ENCODE measurements at places on chromosomes 7 and 10.

- DNase-seq: no peak
Measured at GRCh38 chr7:128874140-128875031, 11.7 kb downstream of the ATP6V1F start.

GRCh38 chr7:22183522-22184280, 173.3 kb downstream of the RAPGEF5 start:
- DNase-seq: no peak

- no peak for DNase-seq
Measured at GRCh38 chr7:111164442-111164841, 73.5 kb downstream of the LRRN3 start.

DNA sequence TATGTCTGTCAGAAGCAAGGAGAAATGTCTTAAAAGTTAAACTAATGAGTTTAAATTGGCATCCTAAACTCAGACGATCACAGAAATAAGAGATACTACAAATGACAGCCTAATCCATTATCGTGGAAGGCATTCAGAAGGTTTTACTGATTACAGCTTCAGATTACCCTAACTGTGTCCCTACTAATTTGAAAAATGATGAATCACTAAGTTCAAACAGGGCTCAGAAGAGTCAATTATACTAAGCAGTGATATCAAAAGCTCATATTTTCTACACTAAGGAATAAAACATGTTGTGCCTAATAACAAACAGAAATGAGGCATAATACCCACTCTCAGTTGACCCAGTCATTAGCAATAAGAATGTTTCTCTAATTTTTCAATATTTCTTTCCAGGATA, 152.0 kb upstream of the NRBF2 start:
- no peak for DNase-seq

DNA sequence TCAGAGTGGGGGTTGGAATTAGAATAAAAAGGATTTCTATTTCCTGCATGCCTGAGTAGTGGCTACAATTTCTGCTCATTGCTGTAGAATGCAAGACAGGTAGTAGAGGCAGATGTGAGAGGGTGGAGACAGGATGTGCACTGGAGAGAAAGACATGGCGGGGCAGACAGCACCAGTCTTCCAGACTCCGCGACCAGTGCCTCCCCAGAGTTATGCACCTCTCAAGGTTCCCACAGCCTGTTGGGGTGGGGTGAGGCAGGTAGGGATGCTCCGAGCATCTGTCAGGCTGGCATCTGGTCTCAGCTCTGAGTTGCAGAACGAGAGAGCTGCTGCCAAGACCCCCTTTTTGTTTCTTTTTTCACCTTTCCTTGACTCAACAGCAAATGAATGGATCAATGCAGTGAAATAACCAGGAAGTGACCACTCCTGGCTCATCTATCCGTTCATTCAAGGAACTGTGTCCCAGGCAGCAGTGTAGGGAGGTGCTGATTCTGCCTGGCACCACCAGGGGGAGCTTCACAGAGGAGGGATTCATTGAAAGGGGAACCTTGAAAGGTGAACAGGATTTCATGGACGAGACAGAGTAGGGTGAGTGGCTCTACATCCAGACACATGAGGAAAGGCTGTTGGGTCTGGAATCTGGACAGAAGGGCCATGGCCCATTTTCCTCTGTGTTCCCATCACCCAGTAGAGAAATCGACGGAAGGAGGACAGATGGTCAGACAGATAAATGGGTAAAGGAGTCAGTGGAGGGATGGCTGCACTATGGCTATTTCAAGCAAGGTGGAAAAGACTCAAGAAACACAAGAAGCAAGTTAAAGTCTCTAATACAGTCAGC, 17.2 kb upstream of the SLC18A3 start:
- peak; percentile 16 for DNase-seq

GRCh38 chr10:88063861-88064557, 200.6 kb downstream of the PTEN start:
- no peak for DNase-seq

GRCh38 chr7:101555269-101555920, 73.7 kb downstream of the MYL10 start:
- DNase-seq: no peak

GRCh38 chr7:92590711-92591310, 621 bp upstream of the FAM133B start:
- DNase-seq: no peak

DNA sequence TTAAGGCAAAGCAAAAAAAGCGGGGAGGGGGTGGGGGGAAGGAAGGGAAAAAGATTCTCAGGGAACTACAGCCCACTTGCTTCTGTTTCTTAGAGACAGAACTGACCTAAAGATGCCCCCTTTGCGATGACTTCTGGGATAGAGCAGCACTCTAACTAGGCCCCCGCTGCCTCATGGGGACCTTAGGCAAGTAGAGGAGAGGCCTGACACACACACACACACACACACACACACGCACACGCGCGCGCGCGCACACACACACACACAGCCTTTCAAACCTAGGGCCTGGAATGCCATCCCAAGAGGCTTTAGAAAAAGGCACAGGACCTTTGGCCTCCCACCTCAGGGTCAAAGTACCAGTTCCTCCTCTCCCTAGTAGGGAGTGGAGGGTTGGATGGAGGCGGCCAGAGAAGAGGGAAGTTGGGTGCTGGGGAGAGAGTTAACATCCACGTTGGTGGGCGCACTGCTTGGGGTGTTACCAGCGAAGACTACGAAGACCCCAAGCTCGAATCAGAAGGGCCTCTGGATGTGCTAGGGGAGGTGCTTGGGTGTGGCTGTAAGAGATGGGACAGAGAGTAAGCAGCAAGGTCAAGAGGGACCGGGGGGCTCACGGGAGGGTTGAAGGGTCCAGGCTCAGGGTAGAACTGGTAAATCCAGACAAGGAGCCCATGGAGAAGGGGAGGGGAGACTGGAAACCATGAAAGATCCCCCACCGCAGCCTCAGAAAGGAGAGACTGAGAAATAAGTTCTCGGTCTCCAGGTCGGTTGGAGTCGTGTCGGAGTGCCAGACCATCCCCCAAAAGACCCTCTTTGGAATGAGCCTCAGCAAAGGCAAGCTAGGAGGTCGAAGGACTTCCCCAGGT, 1.2 kb upstream of the COL1A2 start:
- no peak for DNase-seq

DNA sequence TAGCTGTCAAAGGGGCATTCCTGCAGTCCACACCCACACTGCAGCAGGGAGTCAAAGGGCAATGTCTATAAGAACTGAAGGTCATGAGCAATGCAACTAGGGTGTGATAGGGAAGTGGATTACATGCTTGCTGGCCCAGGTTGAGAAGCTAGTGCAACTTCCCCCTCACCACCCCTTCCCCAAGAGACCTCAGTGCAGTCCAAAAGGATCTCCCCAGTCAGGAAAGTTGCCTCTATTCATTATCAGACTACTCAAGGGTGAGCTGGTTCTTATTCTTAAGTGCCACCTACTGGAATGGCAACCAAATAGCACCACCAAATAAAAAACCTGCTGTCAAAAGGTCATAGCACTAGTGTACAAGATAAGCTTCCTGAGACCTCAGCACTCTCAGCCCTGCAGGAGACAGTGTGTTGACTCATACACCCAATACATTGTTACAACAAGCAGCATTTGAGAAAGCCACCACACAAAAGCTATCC, 28.2 kb downstream of the MTERF1 start:
- no peak for DNase-seq

- no peak for DNase-seq
Measured at GRCh38 chr7:90173127-90173844, 19.0 kb downstream of the STEAP1 start.

GRCh38 chr10:80613466-80614170, 75.9 kb downstream of the SH2D4B start:
- no peak for DNase-seq

- DNase-seq: no peak
Measured at GRCh38 chr7:90605055-90605454, 8.9 kb downstream of the CDK14 start.

DNA sequence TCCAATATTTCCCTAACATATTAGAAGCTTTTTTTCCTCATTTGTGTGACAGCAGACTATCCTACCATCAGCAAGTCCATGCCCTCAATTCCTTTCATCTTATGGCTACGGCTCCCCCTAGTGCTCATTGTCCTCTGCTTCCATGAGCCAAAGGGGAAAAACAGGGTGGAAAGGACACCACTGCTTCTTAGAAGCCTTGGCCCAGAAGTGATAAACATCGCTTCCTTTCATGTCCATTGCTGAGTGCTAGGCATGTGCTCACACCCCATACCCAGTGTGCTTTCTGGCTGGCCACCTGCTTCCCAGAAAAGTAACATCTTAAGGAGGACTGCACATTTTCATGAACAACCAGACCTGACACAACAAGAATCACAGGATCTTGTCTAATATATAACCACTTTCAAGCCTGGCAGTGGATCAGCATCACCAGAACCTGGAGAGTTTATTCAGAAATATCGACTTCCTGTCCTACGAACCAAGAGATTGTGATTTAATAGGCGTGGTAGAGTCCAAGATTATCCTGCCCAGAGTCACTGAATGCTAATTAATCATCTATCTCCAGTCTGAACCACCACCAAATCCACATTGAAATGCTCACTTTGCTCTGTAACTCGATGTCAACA, 650.5 kb upstream of the SORCS1 start:
- no peak for DNase-seq

DNA sequence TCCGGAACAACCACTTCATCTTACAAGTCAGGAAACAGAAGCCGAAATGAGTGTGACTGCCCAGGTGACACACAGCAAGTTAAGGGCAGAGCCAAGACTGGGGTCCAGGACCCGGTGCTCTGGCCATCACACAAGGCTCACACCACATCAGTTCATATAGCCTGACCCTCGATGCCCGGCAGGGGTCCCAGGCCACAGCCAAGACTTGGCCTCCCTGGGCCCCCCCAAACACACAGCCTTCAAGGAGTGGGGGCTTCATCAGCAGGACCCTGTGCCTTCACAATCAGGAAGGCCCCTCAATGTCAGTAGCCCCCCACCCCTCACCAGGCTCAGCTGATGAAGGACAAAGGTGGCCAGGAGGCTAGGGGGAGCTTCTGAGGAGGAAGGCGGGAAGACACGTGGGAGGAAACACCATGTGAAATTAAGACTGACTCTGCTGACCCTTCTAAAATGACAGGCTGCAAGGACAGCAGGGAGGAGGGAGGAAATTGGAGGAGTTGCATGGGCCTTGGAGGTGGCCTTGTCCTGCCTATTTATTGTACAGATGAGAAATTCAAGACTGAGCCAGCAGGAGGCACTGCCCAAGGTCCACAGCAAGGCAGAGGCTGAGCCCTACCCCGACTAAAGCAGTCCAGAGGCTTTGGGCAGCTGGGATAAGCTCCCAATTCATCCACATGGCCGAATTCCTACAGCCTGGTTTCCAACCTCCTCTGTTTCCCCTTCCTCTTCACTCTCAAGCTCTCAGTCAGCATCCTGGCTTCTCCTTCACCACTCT, 216.1 kb upstream of the ZMIZ1 start:
- no peak for DNase-seq

DNA sequence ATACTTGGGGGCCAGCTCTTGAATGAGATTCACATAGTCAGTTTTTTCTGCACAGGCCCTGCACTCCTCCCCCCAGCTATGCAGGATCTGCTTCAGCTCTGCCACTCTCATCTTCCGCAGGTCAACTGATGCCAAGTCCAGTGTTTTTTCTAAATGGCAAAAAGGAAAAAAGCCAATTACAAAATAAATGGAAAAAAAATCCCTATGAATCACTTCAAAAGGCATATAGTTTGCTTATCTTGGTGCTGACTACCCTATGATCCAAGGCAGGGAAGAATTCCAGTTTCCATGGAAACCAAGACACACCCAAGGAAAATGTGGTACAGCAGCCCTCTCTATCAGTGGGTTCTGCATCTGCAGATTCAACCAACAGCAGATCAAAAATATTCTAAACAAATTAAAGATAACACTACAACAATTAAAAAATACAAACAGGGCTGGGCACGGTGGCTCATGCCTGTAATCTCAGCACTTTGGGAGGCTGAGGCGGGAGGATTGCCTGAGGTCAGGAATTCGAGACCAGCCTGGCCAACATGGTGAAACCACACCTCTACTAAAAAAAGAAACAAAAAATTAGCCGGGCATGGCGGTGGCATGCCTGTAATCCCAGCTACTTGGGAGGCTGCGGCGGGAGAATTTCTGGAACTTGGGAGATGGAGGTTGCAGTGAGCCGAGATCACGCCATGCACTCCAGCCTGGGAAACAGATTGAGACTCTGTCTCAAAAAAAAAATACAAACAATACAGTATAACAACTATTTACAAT, 17.6 kb downstream of the CDNF start:
- DNase-seq: no peak

DNA sequence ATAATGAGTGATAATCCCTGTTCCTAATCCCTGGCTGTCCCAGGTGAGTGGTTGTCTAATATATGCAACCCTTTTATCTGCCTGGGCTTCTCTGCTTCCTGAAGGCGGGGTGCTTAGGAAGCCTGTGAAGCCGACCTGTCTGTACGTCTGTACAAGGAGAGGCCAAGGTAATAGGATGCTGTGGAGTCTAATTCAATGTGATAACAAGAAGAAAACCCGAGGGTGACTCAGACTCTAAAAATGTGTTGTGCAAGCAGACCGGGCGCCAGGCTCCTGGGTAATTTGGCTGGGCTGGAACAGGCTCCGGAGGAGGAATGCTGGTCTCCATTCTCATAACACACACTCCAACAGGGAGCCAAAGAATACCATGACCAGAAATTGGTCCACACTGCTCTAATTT, 43.6 kb downstream of the THNSL1 start:
- no peak for DNase-seq

- DNase-seq: no peak
Measured at GRCh38 chr10:48805848-48806247, 121.2 kb downstream of the WDFY4 start.

DNA sequence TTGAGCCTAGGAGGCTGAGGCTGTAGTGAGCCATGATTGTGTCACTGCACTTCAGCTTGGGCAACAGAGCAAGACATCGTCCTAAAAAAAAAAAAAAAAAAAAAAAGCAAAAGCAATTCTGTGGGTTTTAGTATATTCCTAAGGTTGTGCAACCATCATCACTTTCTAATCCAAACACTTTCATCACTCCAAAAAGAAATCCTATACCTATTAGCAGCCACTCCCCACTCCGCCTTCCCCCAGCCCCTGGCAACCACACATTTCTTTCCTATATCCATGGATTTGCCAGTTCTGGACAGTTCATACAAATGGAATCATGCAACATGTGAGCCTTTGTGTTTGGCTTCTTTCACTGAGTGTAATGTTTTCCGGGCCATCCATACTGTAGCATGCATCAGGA, 20.4 kb downstream of the ZAN start:
- no peak for DNase-seq

GRCh38 chr7:2811476-2812113, 32.5 kb downstream of the GNA12 start:
- DNase-seq: no peak

DNA sequence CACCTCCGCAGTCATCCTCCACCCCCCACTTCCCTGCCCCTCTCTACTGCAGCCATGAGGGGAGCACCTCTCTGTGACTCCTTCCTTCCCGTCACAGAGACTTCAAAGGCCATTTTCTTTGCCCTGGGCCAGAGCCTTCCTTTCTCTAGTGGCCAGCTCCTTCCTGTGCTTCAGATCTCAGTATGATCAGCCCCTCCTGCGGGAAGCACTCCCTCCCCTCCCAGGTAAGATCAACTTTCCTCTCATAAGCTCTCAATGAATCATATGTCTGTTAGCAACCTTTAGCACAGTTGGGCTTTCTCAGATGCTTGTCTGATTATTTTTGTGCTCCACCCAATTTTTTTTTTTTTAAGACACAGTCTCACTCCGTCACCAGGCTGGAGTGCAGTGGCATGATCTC, 241.0 kb upstream of the PRSS1 start:
- no peak for DNase-seq

- DNase-seq: no peak
Measured at GRCh38 chr7:80640846-80641245, 2.4 kb downstream of the CD36 start.

- DNase-seq: no peak
Measured at GRCh38 chr10:110746254-110746826, 102.2 kb downstream of the RBM20 start.

GRCh38 chr7:2542011-2542915, 13.1 kb downstream of the BRAT1 start:
- DNase-seq: no peak

Measured in stimulated activated CD8-positive, alpha-beta memory T cell treated with anti-CD3 and anti-CD28 coated beads, Interleukin-15, amount 100 ng/mL, for 24 hours (primary cell).